ENCODE measurements at places on chromosomes 3 and 15.

DNA sequence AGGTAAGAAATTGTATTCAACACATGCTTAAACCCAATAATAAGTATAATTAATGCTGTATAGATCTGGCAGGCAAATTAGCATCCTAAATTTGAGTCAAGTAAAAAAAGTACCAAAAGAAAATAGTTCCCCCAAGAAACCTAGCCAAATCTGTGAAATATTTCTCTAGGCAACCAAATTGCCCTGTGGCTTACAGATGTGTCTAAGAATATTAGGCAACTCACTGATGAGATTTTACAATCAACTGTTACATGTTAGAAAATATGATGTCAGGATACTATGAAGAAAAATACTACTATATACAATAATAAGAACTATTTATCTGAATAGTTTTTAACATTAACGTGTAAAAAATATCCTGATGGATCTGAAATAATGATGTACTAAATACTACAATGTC lies 397.1 kb downstream of the TIGIT start:
- no peak for DNase-seq

- DNase-seq = no peak
Measured at GRCh38 chr3:57658536-57658935, 34.3 kb downstream of the DENND6A start.

- no peak for DNase-seq
Measured at GRCh38 chr15:73754461-73754860, 1.3 kb upstream of the INSYN1 start.

DNA sequence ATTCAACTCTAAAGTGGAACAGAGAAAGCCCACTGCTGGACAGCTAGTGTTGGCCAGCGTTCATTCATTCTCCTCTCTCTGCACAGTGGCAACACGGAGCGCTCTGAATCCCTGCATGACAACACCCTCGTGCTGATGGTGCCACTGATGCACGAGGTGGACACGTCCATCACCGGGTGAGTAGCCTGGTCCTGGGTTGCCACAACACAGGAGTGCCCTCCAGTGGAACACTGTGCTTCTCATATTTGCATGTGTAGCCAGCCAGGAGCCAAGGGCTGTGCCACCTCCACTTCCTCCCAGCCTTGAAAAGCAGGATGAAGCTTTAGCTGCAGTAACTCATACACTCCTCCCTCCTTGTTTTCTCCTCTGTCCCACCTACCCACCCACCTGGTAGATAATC lies 120.0 kb upstream of the CTDSPL start:
- peak; percentile 26 for DNase-seq

DNA sequence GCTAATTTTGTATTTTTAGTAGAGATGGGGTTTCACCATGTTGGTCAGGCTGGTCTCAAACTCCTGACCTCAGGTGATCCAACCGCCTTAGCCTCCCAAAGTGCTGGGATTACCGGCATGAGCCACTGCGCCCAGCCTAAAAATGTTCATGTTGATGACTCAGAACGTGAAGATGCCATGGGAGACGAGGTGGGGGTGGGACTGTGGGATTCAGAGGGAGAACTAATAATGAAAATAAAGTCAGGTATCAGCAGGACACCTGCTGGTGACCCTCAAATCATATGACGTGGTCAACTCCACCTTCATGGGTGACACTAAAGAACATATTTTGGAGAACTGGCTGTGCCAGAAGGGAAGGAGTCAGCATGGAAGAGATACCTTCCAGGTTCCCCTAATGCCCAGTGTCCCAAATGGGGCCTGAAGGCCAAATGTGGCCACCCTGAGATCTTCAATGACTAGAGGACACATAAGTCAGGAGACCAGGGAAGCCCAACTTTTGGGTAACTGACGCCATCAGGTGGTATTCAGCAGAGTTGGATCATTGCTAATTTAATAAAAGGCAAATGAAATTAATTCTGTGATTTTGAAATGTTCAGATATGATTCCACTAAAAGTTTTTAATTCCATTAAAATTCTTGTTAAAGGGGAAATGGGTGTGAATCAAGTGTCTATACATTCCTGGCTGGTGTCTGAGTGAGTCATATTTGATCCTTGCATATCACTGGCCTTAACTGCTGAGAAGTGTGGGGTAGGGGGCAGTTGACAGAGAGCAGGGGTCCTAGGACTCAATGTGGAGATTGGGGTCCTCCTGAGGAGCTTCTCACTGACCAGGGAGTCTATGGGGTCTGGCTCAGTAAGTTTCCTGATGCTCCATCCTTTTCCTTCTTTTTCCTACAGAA lies 88.6 kb upstream of the GSK3B start:
- no peak for DNase-seq

GRCh38 chr3:136856665-136857064 lies 5.3 kb upstream of the NCK1 start:
- DNase-seq = no peak

GRCh38 chr15:22951381-22952280 lies 28.5 kb downstream of the CYFIP1 start:
- no peak for DNase-seq

DNA sequence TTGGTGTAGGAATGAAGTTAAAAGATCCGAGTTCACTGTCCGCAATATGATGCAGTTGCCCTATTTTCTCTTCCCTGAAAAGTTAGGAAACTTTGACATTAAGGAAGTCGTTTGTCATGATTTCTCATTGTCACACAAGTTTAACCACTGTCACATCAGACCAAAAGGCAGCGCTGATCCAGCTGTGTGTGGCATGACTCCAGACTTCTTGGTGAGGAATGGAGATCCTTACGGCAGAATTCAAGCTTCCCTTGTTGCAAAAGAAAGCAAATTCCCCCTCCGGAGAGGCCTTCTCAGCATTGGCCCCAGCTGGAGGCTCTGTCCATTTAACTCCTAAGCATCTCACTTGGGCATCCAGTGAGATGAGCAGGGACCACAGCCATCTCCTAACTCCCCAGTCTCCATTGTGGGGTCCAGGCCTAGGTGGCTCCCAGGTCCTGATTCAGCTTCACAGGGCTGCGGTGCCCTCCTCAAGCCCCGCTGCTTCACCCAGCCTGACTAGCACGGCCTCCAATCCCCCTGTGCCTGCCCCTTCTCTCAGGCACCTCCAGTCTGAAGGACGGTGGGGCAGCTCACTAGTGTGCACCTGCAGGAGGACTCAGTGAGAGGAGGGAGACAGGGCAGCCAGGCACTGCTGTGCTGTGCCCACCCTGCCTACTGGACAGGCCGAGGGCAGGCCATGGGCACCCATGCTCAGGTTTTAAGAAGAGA lies 159.5 kb downstream of the CHSY1 start:
- no peak for DNase-seq

GRCh38 chr15:70125605-70126004 lies 27.9 kb upstream of the TLE3 start:
- DNase-seq = no peak

DNA sequence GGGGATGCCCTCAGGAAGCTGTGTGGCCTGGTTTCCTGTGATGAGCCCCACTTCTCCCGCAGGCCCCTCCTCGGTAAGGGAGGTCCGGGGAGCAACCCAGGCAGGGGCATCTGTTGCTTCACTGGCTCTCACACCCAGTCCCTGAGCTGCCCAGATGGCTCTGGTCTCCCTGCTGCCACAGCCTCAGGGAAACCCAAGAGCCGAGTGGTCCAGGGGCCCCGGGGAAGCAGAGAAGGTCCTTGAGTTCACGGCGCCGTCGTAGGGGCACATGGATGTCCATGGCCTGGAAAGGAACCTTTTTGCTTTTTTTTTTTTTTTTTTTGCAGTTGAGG lies 13.3 kb upstream of the LRRC15 start:
- no peak for DNase-seq
